Stimulated activated CD4-positive, alpha-beta T cell treated with anti-CD3 and anti-CD28 coated beads, Interleukin-1b, Interleukin-23, amount 100 ng/mL, for 48 hours (primary cell): ENCODE measurements at places on chromosomes 2 and 18.

DNA sequence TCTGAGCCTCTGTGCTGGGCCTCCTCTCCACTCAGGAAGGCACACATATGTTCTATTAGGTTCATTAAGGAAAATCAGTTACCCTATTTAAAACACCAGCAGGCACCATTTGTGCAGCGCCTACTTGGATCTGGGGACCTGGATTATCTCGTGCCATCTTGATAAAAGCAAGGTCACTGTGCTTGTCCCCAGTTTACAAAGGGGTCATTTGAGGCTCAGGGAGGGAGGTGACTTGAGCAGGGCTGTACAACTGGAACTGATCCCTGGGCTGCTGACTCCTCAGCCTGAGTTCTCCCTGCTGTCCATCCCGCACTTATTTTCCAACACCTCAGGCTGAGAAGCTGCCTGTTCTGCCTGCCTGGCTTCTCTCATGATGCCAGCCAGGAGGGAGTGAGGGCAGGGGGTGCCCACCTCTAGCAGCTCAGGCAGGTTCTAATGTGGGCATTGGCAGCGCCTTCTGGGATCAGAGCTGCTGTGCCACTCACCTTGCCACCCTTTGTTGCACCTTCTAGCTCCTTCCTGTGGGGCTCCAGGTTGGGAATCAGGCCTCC is 120.3 kb downstream of the GLI2 start:
- DNase-seq, result no peak

DNA sequence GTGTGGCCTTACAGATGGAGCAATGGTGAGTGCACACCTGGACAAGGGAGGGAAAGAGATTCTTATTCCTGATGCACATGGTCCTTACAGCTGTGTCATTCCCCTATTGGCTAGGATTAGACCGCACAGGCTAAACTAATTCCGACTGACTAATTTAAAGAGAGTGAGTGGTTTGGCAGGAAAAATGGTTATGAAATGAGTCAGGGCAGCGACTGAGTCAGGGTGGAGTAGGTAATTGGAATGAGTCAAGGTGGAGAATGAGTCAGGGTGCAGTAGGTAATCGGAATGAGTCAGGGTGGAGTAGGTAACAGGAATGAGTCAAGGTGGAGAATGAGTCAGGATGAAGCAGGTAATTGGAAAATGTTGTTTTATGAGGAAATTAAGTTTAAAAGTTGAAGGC is 1353.7 kb upstream of the LRRTM1 start:
- peak; percentile 26 for DNase-seq

GRCh38 chr2:25491003-25491696 is 149.4 kb upstream of the DNMT3A start:
- no peak for DNase-seq

- DNase-seq, result no peak
These were observed 28.1 kb downstream of the CAVIN2 start for GRCh38 chr2:191818725-191819350.

GRCh38 chr2:72144632-72145288 is 2.9 kb downstream of the CYP26B1 start:
- no peak for DNase-seq

DNA sequence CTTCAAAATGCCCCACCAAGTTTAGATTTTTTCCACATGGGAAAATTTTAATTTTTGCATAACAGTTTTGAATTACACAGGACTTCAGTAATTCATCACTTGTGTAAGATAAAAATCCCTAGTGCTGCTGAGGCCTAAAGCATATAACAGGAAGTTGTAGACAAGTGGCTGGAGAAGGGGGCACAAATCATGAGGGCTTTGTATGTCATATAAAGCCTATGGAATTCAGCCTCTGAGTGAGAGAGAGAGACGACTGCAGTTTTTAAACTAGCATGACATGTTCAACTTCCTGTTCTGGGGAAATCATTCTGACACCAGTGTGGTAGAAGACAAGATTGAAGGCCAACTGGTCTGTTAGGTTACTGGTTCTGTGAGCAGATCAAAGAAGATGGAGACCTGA is 187.3 kb upstream of the CHST9 start:
- no peak for DNase-seq

DNA sequence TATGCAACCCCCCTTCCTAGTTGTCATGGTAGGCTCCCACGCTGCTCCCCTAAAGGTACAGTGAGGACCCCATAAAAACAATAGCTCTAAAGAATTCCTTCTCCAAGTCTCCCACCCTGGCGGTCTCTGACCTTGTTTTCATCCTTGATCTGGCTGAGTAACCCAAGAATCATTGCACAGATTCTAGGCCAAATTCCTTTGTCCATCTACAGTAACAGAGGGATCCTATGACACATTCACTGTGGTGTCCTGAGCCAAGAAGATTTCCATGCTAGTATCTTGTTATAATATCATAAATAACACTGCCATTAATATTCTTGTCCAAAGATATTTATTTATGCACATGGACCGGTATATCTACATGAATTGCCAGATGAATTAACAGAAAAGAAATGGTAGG is 240.2 kb downstream of the CYP26B1 start:
- no peak for DNase-seq

- DNase-seq, result no peak
These were observed 22.8 kb upstream of the DLX1 start for GRCh38 chr2:172062402-172063004.

GRCh38 chr2:188142636-188143295 is 148.9 kb upstream of the GULP1 start:
- no peak for DNase-seq

- no peak for DNase-seq
These were observed 428.0 kb downstream of the FBXO15 start for GRCh38 chr18:73719611-73720010.

DNA sequence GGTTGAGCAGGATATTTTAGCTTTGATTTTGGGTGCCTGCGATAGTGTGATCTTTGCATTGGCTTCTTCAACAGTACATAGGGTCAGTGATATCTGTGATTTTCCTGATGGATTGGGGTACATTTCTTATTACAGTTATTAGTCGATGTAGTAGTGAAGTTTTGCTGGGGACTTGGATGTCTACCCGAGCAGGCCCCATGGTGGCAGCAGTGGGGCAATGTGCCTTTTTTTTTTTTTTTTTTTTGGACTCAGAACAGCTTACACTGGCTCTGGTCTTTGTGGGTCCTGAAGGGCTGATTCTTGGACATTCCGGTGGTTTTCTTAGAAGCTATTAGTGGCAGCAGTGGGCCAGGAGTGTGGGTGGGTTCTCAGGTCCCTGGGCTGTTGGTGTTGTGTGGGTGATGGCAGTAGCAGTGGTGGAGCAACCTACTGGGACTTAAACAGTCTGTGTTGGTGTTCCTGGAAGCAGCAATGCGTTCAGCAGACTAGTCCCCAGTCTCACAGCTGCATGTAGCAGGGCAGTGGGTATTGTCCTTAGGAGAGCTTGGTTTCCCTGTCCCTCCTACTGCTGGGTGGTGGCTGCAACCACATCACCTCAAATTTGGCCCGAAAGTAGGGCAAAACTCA is 53.7 kb upstream of the SLC4A10 start:
- DNase-seq, result no peak
